Tibial nerve (tissue), 4 donors: ENCODE measurements at places on chromosomes 13 and 19.

DNA sequence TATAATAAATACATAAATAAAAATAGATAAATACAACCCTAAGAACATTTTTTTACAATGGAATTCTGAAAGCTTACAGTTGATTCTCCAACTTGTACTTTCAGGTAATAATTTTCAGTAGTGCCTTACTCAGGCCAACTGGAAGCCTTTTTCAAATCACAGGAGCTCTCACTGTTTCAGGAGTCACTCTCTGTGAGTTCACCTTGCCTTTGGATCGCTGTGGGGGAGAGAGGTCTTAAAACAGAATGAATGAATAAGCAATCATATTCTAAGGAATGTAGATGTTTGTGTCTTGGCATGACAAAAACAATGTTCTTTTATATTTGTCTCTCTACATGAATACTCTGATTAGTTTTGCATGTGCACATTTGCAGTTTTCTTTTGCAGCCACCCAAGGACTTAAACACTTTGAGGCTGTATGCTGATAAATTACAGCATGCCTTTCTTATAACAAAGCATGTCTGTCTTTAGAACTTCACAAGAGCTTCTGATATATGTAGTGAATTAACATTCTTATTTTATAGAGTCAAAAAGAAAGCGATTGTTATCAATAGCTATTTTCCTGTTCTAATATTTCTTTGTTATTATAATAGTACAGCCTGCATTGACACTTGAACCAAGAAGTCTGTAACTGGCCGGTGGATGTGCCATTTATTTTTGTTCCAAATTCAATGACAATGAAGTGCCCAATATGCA lies 1111.5 kb upstream of the ATXN8OS start:
- H3K27me3 ChIP-seq, result no peaks in the 10 kb centered on the region
- DNase-seq, result no peak
- no peak overlapping the region for H3K4me3 ChIP-seq
- H3K4me1 ChIP-seq, result no peaks in the 10 kb centered on the region

DNA sequence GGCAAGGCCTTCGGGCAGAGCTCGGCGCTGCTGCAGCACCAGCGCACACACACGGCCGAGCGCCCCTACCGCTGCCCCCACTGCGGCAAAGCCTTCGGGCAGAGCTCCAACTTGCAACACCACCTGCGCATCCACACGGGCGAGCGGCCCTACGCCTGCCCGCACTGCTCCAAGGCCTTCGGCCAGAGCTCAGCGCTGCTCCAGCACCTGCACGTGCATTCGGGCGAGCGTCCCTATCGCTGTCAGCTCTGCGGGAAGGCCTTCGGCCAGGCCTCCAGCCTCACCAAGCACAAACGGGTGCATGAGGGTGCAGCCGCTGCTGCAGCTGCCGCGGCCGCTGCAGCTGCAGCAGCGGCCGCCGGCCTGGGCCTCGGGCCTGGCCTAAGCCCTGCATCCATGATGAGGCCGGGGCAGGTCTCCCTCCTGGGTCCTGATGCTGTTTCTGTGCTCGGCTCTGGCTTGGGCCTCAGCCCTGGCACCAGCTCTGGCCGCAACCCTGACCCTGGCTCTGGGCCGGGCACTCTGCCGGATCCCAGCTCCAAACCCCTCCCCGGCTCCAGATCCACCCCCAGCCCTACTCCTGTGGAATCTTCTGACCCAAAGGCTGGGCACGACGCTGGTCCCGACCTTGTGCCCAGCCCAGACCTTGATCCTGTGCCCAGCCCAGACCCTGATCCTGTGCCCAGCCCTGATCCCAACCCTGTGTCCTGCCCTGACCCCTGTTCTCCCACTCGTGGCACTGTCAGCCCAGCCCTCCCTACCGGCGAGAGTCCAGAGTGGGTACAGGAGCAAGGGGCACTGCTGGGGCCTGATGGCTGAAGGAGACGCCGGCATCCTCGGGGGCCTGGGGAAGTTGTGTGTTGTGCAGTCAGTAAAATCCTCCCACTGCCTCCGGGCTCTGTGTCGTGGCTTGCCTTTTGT lies 2.0 kb upstream of the MCOLN1 start:
- peaks cover 42% of the 10 kb centered on the region for H3K36me3 ChIP-seq
- no peak overlapping the region for H3K4me3 ChIP-seq
- peaks cover 30% of the 10 kb centered on the region for H3K4me1 ChIP-seq
- DNase-seq, result no peak

DNA sequence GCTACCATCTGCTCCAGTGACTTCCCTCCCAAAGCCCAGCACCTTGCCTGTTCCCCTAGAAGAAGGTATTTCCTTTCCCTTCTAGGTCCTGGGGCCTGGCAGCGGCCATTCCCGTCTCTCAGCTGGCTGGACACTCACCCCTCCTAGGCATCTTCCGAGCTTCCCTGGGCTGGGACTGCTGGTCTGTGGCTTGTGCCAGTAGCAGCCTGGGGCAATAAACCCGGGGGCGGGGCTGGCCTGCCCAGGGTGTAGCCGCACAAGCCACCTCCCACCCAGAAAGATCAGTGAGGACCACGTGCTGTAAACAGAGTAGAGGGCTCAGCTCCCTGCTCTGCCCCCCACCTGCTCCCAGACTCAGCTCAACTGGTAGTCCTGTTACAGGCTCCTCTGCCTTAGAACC lies 15.0 kb downstream of the LIPE start:
- H3K27ac ChIP-seq, result no peak overlapping the region
- no peaks in the 10 kb centered on the region for H3K4me1 ChIP-seq
- no peak for DNase-seq
- no peak overlapping the region for H3K4me3 ChIP-seq
- no peaks in the 10 kb centered on the region for H3K27me3 ChIP-seq

- DNase-seq, result no peak
- no peaks in the 10 kb centered on the region for H3K36me3 ChIP-seq
- no peaks in the 10 kb centered on the region for H3K27me3 ChIP-seq
- no peaks in the 10 kb centered on the region for H3K4me1 ChIP-seq
- H3K27ac ChIP-seq, result no peak overlapping the region
Observed at GRCh38 chr13:90020536-90021070, 1326.9 kb upstream of the MIR17HG start.
